ENCODE measurements at places on chromosomes 4 and X.

DNA sequence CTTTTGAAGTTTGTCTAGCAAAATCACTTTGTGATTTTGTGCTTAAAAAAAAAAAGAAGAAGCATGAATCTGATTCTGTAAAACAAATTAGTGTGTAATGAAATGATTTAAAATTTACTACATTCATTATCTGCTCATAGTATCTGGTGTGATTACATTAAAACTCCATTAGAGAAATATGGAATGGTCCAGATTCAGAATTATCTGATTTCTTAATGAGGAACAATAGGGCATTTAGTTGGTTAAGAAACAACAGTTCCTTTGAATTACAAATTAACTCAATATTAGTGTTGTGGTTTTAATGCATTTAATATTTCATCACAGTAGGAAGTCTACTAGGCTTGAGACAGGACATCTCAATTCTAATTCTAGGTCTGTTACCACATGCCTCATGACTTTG is 57.9 kb upstream of the PDHA1 start:
- no peak for DNase-seq

- DNase-seq = no peak
Measured at GRCh38 chrX:71941776-71942175, 31.1 kb downstream of the NHSL2 start.

GRCh38 chr4:3331511-3332394 is 38.9 kb downstream of the RGS12 start:
- peak; percentile 20 for DNase-seq

GRCh38 chrX:716136-716535 is 85.5 kb downstream of the SHOX start:
- DNase-seq = no peak

- DNase-seq = no peak
Measured at GRCh38 chrX:46994096-46994495, 81.9 kb downstream of the JADE3 start.

- DNase-seq = no peak
Measured at GRCh38 chr4:68734095-68734494, 63.6 kb upstream of the UGT2B15 start.

- DNase-seq = no peak
Measured at GRCh38 chr4:48639807-48640206, 140.3 kb downstream of the FRYL start.

GRCh38 chr4:8838296-8838960 is 33.2 kb downstream of the HMX1 start:
- DNase-seq = no peak

GRCh38 chrX:153966841-153967535 is 4.6 kb downstream of the HCFC1 start:
- DNase-seq = no peak

- peak; percentile 72 for DNase-seq
Measured at GRCh38 chrX:58025979-58026378, 115.7 kb upstream of the ZXDA start.

DNA sequence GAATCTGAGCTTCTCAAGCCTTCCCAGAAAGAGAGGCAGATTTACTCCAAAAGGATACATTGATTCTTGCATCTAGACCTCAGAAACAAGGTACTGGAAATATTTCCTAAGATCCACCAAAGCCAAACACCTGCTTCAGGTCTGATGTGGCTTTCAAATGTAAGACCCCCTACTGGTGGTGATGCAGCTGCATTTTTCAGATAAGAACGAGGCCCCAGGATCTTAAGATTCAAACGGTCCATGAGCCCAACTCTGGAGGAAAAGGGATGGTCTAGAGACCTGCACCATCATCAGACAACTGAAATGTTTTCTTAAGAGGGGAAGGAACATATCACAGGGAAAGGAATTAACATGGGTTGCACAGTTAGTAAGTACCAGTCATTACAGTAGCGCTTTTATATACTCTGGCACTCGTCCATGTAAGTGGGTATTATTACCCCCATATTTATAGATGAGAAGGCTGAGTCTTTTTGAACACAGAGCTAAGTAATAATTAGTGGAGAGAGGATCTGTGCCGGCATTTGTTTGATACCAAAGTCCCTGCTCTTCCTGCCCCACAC is 73.7 kb downstream of the LEF1 start:
- no peak for DNase-seq

GRCh38 chrX:10352536-10352935 is 195.8 kb downstream of the CLCN4 start:
- no peak for DNase-seq

DNA sequence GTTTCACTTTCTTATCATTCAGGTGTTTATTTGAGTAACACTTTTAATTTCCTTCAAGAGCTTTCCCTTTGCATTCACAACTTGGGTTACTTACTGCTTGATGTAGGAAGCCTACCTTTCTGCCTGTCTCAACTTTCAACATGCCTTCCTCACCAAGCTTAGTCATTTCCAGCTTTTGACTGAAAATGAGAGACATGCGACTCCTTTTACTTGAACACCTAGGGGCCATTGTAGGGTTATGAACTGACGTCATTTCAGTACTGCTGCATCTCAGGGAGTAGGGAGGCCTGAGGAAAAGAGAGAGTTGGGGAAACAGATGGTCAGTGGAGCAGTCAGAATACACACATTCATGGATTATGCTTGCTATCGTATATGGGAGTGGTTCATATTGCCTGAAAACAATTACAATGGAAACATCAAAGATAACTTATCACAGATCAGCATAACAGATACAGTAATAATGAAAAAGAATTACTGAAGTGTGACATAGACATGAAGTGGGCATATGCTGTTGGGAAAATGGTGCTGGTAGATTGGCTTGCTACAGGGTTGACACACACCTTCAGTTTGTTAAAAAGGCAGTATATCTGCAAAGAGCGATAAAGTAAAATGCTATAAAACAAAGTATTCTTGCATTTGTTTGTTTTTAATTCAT is 25.7 kb downstream of the USP53 start:
- DNase-seq = no peak

DNA sequence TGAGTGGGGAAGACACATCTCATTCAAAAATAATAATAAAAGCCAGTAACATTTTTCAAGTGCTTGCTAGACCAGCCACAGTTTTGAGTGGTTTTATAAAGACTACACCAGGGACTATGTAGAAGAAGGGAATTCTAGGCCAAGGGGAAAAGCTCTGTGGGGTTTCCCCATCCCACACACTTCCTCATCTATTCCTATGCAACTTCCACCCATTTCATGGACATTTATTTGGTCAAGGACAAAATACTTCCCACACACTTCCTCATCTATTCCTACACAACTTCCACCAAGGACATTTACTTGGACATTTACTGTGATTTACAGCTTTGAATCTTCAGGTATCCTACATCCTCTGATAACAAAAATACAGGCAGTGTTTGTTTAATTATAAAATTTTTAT is 86.5 kb upstream of the KLF3 start:
- no peak for DNase-seq

DNA sequence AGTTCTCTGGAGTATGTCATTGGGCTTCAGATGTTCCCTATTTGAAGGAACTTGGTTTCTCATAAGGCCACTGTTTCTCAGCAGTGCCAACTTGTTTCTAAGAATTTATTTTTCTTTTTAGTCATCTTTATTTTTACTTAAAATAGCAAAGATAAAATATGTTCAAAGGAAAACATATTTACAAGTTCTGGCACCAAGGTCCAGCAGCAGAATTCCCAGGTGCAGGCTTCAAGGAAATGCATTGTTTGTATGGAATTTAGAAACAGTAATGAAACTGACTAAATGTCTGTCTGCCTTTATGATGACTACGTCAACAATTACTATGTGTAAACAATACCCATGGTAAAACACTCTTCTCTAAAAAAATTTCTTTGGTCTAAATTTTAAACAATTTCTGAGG is 109.6 kb downstream of the IL15 start:
- DNase-seq = no peak

DNA sequence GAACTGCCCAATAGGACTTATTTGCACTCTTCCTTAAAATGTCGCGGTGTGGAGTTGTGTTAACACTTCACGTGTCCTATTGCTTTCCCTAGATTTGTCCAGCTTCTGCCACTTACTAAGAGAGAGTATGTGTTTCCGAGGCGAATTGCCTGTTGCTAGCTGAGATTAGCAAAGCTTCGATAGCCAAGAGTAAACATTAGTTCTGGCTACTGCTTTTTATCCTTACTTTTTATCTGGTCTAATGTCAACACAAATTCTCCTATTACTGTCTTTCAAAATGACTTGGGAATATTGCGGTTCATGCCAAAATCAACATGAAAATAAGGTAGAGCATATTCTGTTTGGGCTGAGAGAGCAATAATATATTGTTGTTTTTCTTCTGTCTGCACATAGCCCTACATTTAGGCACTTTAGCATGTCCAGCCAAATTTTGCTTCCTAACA is 90.4 kb upstream of the VEGFC start:
- no peak for DNase-seq

DNA sequence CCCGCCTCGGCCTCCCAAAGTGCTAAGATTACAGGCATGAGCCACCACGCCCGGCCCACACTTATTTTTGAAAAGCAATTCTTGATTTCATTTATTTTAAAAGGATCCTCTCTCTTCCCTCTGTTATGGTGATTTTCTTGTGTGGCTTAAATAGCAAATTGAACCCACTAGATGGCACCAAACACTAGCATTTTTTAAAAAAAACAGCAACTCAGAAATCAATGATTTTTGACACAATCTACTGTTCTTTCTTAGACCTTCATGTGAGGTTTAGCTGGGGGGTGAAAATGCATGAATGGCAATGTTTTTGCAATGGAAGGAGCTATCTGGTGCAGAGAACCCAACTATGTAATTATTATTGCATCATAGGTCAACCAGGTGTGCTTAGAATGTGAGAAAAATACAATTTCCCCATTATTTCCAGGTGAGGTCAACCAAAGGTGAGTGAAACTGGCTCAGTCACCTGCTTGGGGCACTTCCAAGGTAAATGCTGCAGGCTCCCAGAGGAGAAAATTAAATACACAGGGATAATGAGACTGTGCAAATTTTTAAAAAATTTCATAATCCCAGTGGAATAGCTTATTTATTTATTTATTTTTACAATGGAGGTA is 226.7 kb upstream of the PRKX start:
- DNase-seq = peak; percentile 56

DNA sequence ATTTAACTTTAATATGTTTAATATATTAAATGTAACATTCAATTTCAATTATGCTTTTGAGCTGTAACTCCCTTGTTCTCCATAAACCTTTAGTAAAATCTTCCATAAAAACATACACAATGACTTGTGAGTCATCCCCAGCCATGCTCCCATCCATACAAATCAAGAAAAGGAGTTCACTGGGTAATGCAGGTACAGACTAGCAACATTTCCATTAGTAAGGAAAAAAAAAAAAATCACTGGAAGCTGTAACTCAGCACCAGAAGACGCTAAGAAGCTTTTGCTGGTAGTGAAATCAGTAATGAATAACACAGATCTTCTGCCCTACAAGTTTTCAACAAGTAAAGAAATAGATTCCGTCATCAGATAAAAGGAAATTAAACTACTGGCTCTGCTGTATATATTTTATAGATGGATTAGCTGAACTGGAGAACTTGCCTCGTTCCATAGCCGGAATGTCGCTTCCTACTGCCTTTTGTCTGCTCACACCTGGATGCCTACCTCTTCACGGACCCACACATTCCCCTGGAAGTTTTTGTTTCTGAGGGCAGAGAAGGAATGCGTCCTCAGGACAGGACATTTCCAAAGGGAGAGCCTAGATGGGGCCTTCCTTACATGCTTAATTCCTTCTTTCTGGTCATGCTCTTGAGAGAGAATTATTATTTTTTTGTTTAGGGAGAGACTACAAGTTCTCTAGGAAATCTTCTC is 298.4 kb upstream of the ANKRD50 start:
- DNase-seq = no peak

DNA sequence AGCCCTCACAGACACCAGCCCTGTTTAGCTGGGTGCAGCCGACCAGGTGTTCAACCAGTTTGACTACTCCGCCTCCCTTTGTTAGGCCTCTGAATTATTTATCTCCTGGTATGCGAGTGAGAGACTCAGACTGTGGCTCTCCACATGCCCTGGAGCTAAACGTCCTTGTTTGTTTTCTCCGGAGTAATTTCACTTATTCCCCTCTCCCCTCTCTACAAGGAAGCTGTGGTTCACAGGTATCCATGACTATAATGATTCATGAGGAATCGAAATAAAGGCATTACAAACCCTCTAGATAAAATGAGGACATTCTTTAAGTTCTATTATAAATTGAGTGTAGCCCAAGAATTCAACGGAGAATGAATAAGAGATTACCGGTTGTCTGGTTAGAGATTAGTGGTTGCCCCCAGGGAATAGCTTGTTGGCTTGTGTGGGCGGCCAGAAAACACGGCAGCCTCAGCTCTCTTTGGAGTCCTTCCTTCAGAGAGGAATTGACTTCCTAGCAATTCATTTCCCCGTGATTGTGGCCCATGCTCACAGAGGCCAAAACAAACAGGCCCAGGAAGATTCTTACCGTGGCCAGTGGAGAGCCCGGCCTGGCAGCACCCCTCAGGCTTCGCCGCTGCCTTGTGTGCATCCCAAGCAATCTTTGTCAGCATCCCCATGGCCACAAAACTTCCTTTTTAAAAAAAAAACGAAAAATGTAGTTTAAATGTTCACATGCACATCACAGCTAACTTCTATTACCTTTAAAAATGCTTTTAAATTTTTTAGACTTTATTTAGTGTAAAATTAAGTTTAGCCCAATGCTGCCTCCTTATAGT is 60.2 kb upstream of the CBR4 start:
- no peak for DNase-seq

DNA sequence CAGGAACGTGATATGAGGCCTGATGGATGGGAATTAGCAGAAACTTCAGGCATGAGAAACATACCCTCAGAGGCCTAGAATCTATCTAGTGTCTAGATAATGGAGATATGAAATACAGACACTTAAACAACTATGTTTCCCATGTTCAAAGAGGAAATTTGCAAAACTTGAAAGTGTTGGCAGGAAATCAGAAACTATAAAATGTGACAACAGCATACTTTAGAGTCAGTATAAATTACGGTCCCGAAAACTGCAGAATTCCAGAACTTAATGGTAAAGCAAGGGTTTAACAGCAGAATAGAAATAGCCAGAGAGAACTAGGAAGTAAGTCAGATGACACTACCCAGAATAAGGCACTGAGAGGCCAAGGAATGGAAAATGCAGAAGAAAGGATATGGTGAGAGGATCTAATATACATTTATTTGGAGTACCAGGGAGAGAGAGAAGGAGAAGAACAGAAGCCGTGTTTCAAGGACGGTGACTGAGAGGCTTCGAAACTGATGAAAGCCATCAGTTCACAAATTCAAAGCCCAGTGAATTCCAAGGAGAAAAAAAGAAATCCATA is 7.4 kb downstream of the HTT-AS start:
- no peak for DNase-seq

GRCh38 chrX:80876877-80877276 is 67.2 kb upstream of the BRWD3 start:
- DNase-seq = peak; percentile 41
